ENCODE measurements at places on chromosomes 6 and 20. TPM values are rescaled to one million over a fixed set of nuclear protein-coding genes. Genes with fewer than 3 reads are reported as not detected.

Gene TINAG
- total RNA-seq, result not detected

Gene LHFPL5
- total RNA-seq, result not detected

Gene FAM110A
- 21.5 TPM for total RNA-seq

Gene SOBP
- total RNA-seq, result 6.5 TPM

Gene TOP1
- 69.5 TPM for total RNA-seq

Gene C6orf58
- not detected for total RNA-seq

Gene DDAH2
- total RNA-seq, result 70.2 TPM

Gene TREML4
- not detected for total RNA-seq

Gene SLC13A3
- total RNA-seq, result 2.4 TPM

Gene CRYBG1
- 37.1 TPM for total RNA-seq

Gene HRH3
- total RNA-seq, result not detected

Gene TREML1
- 0.92 TPM for total RNA-seq

Gene NKAPL
- 1.0 TPM for total RNA-seq

Gene SLC25A27
- total RNA-seq, result 8.1 TPM

Gene GPLD1
- total RNA-seq, result 1.7 TPM

Gene SAMD5
- 10.5 TPM for total RNA-seq

Gene SIRPA
- total RNA-seq, result 43.9 TPM

Gene GPR6
- total RNA-seq, result not detected

Gene STK38
- 41.0 TPM for total RNA-seq

Gene RHAG
- total RNA-seq, result not detected

Gene RAET1E
- 0.35 TPM for total RNA-seq

Gene C20orf204
- 1.0 TPM for total RNA-seq

Gene CFB
- total RNA-seq, result 131 TPM

Gene GABRR1
- total RNA-seq, result not detected

Gene TMEM170B
- total RNA-seq, result 10.1 TPM

Gene RSPH9
- 1.9 TPM for total RNA-seq

Gene SFTA2
- total RNA-seq, result 384 TPM

Gene THEMIS
- 0.38 TPM for total RNA-seq

Gene SRSF12
- 0.76 TPM for total RNA-seq

Gene TNFRSF6B
- total RNA-seq, result 3.6 TPM

Gene ANKEF1
- total RNA-seq, result 7.4 TPM

Gene EBF4
- total RNA-seq, result 10.0 TPM

Gene MTO1
- total RNA-seq, result 18.9 TPM

Gene RSPO3
- 12.9 TPM for total RNA-seq

Gene EDN1
- 21.7 TPM for total RNA-seq

Gene LST1
- 95.1 TPM for total RNA-seq

Gene FUT9
- not detected for total RNA-seq

Gene SYNDIG1
- total RNA-seq, result 1.3 TPM

Gene GUCA1A
- 0.17 TPM for total RNA-seq

Gene VSX1
- total RNA-seq, result not detected

Gene PKIG
- 40.1 TPM for total RNA-seq

Gene NUP153
- 35.9 TPM for total RNA-seq

Gene TRPC4AP
- 67.9 TPM for total RNA-seq

Gene GHRH
- total RNA-seq, result not detected

Gene ANKRD6
- total RNA-seq, result 22.1 TPM

Gene AVP
- total RNA-seq, result not detected

Data from left lung (tissue), 14 donors.